ENCODE measurements at places on chromosomes 13 and 19.

- no peak for DNase-seq
Observed at GRCh38 chr19:11012507-11012906, 51.7 kb downstream of the SMARCA4 start.

GRCh38 chr19:33302175-33302973 lies at the start of gene CEBPA:
Gene CEBPA, minus strand, starts transcription at chr19:33302534. Its CDS starts 120 bp downstream, at chr19:33302414.
- peak; percentile 79 for DNase-seq

DNA sequence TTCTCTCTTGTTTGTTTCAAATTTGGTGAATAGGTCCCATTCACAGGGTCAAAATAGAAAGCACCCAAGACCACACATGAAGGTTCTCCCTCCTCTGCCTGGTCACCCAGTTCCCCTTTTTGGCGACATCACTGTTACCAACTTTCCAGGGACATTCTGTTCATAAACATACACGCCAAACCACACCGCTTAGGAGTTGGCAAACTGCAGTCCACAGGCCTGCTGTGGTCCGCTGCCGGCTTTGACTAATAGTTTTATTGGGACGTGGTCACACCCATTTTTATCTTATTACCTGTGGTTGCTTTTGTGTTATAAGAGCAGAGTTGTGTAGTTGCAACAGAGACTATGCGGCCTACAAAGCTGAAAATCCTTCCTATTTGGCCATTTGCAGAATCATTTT lies 24.2 kb downstream of the UHRF1 start:
- no peak for DNase-seq

GRCh38 chr13:43139921-43140320 lies 116.5 kb downstream of the DNAJC15 start:
- DNase-seq: no peak

- DNase-seq: peak; percentile 33
Observed at GRCh38 chr19:54162241-54162805, 2.8 kb upstream of the LENG1 start.

DNA sequence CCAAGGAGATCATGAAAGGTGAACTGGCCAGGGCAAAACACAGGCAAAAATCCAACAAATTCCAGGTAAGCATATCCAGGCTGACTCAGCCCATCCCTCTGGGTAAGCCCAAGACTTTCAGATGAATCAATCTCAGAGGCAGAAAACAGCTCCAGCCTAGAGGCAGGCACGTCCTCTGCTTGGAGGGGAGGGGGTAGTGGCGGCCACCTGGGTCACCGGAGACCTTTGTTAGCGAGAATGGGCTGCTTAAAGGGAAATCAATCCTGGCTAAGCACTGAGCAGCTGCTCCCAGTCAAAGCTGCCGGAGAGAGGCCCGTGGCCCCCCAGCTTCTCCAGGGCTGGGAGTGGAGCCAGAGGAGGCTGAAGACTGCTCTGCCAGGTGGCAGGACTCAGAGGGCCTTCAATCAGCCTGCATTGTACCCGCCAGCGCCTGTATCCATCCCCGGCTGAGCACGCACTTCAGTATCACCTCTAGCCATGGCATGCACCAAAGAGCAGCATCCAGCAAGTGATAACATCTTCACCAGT lies 48.2 kb downstream of the PIN1 start:
- DNase-seq: no peak

GRCh38 chr19:6577476-6578125 lies 13.3 kb downstream of the CD70 start:
- DNase-seq: no peak

DNA sequence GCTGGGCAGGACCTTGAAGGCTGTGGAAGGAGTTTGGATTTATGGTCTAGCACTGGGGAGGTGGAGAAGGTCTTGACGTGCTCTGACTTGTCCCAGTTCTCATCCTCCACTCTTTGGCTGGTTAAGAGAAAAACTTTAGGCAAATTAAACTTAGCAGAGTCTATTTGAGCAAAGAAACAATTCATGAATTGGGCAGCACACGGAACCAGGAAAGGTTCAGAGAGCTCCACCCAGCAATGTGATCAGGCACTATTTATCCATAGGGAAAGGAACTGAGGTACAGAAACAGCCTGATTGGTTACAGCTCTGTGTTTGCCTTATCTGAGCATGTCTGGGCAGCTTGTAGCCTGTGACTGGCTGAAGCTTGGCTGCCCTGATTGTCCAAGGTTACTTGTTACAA lies 45.4 kb upstream of the CYP2B6 start:
- DNase-seq: no peak

DNA sequence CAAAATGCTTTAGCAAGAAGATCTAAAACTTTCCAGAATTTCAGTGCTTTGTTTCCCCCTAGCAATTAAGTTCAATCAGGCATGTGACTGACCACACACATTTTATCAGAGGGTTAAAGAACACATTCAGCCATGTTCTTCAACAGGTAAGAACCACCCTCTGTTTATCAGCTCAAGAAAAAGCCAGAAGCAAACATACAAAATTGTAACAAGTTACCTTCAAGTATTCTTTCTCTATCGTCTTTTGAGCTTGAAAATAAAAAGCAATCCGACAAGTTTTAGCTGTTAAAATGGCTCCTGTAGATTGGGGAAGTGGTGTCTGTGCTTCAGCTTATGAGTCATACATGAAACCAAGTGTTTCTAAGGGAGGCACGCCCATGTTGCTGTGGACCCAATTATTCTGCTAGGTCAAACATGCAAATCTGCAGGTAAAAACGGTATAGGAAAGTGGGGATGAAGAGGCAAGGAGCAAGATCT lies at the start of gene ELF1:
Gene ELF1, minus strand, starts transcription at position 306 of the 477 bp plus-strand sequence. CDS start 37,262 bp downstream, outside the sequence.
- peak; percentile 69 for DNase-seq

DNA sequence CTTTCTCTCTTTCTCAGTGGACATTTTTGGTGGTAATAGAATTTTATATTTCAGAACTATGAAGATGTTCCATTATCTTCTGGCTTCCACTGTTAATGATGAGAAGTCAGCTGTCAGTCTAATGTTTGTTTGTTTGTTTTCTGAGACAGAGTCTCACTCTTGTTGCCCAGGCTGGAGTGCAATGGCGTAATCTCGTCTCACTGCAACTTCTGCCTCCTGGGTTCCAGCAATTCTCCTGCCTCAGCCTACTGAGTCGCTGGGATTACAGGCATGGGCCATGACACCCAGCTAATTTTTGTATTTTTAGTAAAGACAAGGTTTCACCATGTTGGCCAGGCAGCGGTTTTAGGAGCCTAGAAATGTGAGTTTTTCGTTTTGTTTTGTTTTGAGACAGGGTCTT lies 4.7 kb downstream of the ZNF317 start:
- no peak for DNase-seq

- DNase-seq: peak; percentile 50
Observed at GRCh38 chr19:11092181-11092538, 2.9 kb downstream of the LDLR start.

DNA sequence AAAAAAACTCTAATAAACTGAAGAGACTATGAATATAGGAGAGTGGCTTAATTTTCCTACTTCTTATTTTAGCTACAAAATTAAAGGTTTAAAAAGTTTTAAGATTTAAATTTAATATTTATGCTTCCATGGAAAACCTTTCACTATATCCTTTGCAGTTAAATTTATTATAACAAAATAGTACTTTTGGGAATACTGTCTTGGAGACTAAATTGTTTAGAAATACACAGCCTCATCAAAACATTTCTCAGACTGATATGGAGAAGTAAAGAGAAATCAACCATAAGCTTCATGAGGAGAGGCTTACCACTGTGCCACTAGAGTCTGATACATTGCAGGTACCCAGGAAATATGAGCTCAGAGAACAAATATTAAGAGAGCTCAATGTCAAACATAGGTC lies 436.5 kb downstream of the KCTD12 start:
- no peak for DNase-seq

DNA sequence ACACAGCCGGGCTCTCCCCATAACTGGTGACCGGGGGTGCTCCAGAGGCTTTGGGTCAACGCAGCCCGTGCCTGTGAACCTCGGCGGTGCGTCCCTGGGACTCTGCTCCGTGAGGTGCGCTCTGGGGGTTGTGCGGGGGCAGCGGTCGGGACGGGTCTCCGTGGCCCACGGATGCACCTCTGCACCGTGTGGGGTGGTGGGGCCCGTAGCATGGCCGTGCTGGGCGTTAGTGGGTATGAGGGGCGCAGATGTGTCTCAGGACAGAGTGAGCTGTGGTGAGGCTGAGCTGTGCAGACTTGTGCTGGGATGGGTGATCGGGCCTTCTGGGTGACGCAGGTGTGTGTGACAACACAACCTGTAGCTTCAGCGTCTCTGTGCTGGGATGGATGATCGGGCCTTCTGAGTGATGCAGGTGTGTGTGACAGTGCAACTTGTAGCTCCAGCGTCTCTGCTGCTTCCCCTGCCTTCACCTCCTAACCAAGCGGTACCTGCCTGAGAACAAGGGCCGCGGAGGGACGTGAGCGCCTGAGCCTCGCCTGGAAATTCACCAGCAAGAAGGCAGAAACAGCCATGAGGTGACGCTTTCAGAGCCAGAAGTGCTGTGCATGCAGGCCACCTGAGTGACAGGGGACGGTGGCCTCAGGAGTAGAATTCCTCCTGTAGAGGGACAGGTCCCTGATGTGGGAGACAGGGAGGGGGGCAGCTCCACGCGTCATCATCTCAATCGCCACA lies 599 bp downstream of the ZNF331 start:
- DNase-seq: no peak

GRCh38 chr19:37389234-37389633 lies 18.3 kb downstream of the ZNF527 start:
- DNase-seq: no peak

DNA sequence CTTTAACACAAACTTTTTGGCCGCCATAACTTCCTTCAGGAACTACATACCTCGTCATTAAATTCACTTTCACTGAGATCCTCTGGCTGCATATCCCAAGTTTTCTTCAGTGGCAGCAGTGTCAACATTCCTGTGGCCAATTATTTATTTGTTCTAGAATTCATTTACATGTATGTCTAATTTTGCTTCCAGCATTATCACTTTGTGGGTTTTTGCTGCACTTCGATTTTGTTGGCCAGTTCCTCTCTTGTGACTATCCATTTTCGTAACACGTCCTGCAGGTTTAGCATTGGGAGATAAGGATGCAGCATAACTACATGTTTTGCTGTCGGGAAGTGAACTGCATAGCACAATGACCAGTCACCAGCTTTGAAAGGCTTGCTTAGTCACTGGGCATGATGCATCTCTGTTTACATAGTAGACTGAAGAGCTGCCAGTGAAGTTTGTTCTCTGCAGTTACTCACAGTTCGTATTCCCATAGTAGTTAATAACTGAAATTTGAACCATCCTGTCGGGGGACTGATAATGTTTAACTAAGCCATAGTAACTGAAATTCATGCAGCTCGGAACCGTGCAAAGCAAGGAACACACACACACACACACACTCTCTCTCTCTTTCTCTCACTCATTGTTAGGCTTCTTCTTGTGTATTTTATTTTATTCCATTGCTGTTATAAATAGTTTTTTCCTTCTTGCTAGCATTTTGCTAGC lies 28.3 kb downstream of the ZNF507 start:
- DNase-seq: peak; percentile 99

GRCh38 chr13:102693776-102694175 lies 1.1 kb downstream of the METTL21C start:
- DNase-seq: peak; percentile 12

- DNase-seq: peak; percentile 29
Observed at GRCh38 chr19:41951686-41952172, 7.4 kb downstream of the RABAC1 start.

- DNase-seq: peak; percentile 89
Observed at GRCh38 chr13:107296804-107297203, 728.9 kb upstream of the ARGLU1 start.

DNA sequence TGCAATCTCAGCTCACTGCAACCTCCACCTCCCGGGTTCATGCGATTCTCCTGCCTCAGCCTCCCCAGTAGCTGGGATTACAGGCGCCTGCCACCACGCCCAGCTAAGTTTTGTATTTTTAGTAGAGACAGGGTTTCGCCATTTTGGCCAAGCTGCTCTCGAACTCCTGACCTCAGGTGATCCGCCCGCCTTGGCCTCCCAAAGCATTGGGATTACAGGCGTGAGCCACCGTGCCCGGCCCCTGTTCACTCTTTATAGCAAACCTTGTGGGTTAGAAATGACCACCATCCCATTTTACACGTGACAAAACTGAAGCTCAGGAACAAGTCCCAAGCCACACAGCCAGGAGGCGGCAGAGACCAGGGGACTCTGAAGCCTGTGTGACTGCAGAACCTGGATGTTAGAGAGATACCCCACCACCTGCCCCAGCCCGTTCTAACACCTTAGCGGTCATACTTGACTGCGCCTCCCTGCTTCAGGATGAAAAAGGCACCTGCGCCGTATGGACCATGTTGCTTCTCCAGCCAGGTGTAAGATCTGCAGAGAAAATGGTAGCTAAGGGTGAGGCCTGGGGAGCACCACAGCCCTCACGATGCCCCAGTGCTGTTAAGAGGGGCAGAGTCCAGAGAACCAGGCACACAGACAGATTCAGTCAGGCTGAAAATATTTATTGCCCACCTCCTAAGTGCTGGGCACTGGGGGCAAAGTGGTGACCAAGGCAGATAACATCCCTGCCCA lies 3.6 kb downstream of the DMAC2 start:
- DNase-seq: no peak

DNA sequence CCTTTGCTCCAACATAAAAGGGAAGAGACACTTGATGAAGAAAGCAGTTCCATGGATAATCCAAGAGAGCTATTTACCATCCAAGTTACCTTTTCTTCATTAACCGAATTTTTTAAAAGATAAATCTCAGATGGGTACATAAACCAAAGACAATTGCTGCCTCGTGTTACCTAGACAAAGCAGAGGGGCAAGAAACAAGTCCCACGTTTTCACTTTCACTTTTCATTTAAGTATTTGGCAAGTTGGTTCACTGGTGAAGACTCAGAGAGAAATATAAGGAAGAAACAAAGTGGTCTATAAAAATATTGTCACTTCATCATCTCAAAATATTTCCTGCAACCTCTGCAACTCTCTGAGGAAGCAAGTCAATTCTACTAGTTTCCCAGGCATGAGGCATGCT lies 446.1 kb downstream of the FGF14 start:
- DNase-seq: no peak

GRCh38 chr13:66477816-66478215 lies 752.3 kb downstream of the PCDH9 start:
- no peak for DNase-seq

GRCh38 chr13:112071102-112071722 lies 4.3 kb downstream of the SOX1 start:
- DNase-seq: no peak

DNA sequence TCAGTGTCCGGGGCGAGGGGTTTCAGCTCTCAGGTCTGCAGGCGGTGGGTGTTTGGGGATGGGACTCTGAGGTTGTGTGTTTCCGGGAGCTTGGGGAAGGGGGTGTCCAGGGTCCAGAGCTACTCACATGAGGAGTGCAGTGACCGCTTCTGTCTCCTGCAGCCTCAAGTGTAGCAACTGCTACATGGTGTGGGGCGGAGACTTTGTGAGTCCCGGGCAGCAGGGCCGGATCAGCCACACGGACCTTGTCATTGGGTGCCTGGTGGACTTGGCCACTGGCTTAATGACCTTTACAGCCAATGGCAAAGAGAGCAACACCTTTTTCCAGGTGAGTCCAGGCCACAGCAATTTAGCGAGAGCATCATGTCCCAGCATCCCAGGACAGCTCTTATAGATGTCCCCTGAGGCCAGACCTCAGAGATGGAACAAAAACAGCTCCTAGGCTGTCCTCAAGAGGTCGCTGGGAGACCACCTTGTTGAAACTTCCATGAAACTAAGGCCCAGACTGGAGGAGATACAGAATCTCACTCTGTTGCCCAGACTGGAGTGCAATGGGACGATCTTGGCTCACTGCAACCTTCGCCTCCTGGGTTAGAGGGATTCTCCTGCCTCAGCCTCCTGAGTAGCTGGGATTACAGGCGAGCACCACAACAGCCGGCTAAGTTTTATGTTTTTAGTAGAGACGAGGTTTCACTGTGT lies 44.9 kb downstream of the RYR1 start:
- no peak for DNase-seq

All from HCEC 1CT (cell line).